ENCODE measurements at places on chromosomes 6 and 20.

GRCh38 chr6:115668781-115669180 is 391.9 kb downstream of the FRK start:
- DNase-seq: no peak

DNA sequence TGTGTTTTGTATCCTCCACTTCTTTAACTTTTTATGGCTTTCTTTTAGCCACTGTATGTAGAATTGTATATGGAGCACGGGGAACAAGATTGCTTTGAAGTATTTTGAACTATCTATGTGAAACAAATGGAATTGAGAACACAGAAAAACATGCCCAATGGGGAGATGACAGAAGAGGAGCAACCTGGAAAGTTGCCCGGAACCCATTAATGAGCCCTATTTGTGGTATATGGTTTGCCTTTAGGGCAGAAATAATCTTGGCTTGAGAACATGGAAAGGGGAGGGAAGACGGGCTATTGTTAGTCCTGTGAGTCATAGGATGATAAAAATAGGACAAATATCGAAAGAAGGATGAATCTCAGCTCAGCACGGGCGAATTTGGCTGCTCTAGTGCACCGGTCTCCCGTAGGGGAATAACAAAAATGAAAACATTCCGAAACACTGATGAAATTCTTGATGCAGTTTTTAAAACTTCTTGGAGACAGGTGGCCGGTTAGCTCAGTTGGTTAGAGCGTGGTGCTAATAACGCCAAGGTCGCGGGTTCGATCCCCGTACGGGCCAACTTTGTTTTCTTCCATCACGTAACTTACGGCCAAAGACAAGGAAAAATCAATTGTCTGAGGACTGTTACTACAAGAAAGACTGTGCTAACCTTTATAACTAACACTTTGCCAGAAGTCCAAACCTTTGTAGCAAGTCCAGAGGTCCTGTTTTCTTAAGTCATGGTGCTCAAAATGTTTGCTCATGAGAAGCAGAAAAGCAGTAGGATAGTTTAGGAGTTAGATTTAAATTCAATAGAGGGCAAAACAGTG is 15.7 kb downstream of the HMGN4 start:
- DNase-seq: peak; percentile 69

DNA sequence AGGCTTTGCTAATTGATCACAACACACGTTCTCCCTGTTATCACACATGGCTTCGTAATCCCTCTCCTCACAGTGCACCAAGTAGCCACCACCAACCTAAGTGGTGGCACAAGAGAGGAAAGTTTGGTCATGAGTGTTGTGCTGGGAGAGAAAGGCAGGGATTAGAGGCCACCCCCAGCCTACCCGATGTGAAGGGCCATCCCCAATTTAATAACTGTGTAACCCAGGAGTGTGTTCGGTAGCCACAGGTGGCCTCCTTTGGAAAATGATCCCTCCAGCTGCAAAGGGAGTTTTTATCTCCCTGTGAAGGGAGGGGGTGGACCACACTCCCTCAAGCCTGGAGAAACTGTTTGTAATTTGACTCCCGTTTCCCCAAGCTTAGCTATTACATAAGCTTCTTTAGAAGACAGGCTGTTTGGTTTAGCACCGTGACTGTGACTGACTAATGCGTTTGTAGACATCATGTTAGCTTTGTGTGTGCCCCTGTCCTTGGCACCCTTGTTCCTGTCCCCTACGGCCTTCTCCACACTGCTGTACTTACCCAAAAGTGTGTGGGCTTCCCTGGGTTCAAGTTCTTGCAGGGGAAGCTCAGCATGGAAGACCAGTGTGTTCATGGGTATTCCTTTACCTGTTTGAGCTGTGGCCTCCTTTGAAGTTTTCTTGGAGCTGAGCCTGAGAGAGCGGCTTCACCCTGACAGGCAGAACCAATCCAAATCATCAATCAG is 20.6 kb downstream of the PPP1R16B start:
- peak; percentile 98 for DNase-seq

GRCh38 chr6:147382945-147383554 is 125.4 kb upstream of the SAMD5 start:
- peak; percentile 43 for DNase-seq

DNA sequence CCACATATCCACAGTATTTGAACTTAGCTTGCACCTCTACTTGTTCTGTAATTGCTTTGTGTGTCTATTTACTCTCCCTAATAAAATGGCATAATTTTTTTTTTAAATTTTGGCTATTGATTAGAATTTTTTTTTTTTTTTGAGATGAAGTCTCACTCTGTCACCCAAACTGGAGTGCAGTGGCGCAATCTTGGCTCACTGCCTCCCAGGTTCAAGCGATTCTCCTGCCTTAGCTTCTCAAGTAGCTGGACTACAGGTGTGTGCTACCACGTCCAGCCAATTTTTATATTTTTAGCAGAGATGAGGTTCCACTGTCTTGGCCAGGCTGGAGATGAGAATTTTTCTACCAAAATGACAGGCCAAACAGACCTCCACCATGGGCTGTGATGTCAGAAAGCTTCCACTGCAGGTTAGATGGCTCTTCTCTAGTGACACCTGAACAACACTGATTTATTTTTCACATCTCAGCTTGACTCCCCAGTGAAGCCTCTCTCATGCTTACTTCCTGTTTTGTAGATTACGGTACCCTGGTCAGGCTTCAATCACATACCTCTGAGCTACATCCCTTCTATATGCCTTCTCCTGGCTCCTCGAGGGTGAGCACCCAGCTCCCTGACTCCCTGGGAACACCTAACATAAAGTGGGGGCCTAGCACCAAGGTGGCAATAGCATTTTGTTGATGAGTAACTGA is 112.8 kb downstream of the ARHGAP18 start:
- DNase-seq: no peak

DNA sequence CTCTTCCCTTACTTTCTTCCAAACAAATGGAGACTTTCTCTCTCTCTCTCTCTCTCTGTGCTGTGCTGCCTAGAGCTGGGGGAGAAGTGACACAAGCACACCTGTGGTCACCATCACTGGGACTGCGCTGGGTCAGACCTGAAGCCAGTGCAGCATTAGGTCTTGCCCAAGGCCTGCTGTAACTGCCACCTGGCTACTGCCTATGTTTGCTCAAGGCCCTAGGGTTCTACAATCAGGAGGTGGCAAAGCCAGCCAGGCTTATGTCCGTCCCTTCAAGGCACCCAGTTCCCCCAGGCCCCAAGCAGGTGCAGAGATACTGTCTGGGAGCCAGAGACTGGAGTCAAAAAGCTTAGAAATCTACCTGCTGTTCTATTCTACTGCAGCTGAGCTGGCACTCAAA is 49.4 kb upstream of the TOP1 start:
- DNase-seq: no peak

GRCh38 chr6:13046084-13046483 is 282.3 kb downstream of the TBC1D7 start:
- no peak for DNase-seq

DNA sequence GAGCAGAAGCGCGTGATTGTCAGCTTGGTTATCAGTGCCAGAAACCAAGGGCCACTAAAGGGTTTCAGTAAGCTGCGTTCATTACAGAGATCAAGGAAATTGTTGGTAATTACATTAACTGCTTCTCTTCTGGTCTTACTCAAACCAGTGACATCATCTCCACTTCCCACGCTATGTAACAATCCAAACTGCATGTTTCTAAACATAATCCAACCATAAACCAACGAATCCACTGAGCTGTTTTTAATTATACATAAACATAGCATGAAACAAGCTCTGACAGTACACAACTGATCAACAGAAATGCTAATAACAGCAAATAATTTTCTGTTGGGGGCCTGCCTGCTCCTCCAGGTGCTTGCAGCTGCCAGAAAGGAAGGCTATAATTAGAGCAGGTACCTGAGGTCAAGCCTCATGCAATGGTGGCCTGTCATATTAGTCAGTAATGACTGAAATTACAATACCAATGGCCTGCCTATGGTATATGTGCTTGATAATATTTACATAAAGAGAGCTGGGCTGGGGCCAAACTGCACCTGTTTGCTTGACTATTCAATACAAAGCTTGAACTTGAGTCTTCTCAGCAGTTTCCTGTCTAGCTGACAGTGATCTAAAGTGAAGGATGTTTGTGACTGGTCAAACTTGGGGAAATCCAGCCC is 40.1 kb downstream of the ILRUN start:
- no peak for DNase-seq

DNA sequence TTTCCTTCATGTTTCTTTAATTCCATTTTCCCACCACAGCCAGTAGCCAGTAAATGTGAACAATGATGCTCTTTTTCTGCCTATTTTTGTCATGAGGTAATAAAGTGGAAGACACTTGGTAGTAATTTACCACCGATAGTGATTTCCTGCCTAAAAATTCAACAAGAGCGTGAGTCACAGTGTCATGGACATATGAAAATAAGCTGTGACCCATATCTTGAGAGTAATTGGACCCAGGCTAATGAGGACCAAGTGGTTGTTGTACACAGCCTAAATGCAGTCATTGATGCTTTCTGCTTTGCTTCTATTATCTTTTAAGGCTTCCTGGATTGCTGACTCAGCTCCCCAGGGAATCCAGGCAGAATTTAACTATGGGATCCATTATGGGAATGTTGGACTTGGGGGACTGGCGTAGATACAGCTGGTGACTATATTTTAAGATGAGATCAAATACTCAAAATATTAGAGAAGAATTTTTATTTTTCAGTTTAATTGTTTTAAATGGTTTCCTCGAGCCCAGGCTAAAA is 265.9 kb upstream of the FERMT1 start:
- DNase-seq: no peak

DNA sequence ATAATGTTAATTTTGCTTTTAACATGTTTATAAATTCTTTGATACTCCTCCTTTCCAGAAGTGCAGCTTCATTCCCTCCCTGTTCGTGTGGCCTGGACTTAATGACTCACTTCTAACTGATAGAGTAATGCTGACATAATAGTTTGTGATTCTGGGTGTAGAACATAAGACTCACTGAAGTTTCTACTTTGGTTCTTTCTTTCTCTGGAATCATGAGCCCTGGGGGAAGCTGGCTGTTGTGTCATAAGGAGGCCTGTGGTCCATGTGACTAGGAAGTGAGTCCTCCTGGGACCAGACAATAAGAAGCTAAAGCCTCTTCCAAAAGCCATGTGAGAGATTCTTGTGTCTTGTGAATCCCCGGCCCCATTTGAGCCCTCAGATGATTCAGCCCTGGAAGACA is 30.5 kb upstream of the HLA-G start:
- DNase-seq: no peak

DNA sequence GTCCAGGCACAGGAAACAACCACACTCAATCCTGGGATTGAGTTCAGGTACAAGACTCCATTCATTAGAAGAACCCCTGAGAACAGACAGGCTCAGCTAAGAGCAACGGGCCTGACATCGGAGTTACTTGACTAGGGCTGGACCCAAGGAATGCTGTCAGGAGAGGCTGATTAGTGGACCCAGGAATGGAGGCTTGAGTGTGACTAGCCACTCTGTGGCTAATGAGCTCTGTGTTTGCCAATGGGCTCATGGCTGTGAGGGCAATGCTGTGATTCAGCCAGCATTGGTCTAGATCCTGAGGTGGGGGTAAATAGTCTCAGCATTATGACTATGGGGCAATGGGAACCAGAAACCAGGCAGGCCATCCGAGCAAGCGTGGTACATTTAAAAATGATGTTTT is 71.8 kb downstream of the RIOK1 start:
- DNase-seq: no peak

Data from NCI-H524 (cell line).